ENCODE measurements at places on chromosomes 7 and 10. TPM values are rescaled to one million over a fixed set of nuclear protein-coding genes. Genes with fewer than 3 reads are reported as not detected.

- no peak for DNase-seq
Observed at GRCh38 chr10:131050162-131050766, 261.3 kb downstream of the TCERG1L start.

GRCh38 chr7:18780266-18780665 is 284.7 kb downstream of the HDAC9 start:
- DNase-seq: no peak

- DNase-seq: no peak
Observed at GRCh38 chr7:39566023-39566921, at the start of gene YAE1. YAE1 (plus strand) TSS chr7:39566404; CDS start chr7:39566419, 15 bp downstream.

DNA sequence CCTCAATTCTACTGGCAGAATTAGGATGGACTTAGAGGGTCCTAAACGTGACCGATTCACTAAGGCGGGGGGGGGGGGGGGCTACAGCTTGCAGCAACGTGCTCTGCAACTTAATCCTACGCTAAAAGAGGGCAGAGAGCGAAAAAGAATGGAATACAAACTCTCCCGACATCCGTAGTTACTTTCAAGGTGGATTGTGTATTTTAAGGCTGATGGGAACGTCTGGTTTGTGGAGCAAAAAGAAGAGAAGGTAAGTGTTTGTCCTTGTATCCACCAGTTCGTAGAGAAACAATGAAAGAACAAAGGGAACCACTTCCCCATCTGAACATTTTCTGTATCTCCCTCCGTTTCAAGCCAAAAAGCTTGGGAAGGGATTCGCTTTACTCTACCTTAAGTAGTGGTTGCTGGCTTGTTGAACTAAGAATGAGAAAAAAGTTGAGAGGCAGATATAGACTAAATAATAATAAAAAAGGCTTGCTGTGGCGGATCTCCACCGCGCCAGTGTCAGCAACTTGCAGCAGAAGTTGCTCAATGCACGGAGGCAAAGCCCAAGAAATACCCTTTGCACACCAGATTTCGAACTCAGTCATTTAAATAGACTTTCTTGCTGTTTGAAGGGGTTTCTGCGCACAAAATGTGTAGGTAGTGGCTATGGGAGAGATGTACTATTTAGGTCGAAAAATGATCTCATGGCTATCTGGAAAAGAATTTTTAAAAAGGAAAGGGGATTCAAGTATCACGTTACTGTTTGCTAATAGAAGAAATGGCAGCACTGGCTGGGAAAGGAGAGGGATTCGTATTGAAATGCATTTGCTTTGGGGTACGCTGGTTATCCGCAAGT is 736 bp downstream of the SKIDA1 start:
- no peak for DNase-seq

GRCh38 chr7:30880941-30881340 is 30.7 kb upstream of the AQP1 start:
- no peak for DNase-seq

DNA sequence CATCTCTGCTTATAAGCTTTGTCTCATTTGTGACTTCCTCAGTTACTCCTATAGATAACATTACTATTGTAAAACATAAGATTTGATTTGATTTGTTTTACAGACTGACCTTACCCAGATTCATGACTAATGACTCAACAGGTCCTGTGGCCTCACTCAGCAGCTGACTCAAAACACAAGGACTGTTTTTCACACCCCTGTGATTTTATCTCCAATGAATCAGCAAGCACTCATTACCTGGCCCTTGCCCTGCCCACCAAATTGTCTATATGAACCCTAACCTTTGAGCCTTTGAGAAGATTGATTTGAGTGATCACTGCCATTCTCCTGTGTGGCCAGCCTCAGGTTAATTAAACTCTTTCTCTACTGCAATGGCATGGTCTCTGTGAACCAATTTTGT is 1064.6 kb upstream of the LRRTM3 start:
- DNase-seq: peak; percentile 86

The PRLHR gene
- total RNA-seq: not detected

The ZC3HAV1L gene
- total RNA-seq: 14.4 TPM

The GALNT17 gene
- total RNA-seq: 5.0 TPM

GRCh38 chr10:31706464-31707092 is 222.1 kb downstream of the ARHGAP12 start:
- DNase-seq: no peak

- DNase-seq: no peak
Observed at GRCh38 chr10:130767116-130767730, 544.3 kb downstream of the TCERG1L start.

The PPP1R17 gene
- not detected for total RNA-seq

- DNase-seq: peak; percentile 74
Observed at GRCh38 chr10:71838264-71839211, 12.5 kb downstream of the PSAP start.

GRCh38 chr10:58070956-58071355 is 196.7 kb downstream of the IPMK start:
- no peak for DNase-seq

The HPS1 gene
- 64.0 TPM for total RNA-seq

The UCMA gene
- total RNA-seq: not detected

- no peak for DNase-seq
Observed at GRCh38 chr10:32684291-32684690, 238.4 kb downstream of the CCDC7 start.

DNA sequence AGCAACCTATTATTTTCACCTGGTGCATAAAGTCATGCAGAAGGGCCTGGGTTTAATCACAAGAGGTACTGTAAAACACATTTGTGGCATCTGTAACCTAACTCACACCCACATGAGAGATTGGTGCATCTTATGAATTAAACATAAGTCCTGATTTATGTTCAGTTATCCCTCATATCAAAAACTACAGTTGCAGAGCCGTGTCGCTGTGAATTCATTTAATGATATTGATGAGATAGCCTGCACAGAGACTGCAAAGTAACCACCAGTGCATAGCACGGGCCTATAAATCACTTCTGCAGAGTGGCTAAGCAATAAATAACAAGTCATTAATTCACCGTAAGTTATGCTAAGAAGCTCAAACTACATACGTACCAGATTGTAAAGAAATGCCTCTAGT is 178.2 kb downstream of the RELN start:
- no peak for DNase-seq

DNA sequence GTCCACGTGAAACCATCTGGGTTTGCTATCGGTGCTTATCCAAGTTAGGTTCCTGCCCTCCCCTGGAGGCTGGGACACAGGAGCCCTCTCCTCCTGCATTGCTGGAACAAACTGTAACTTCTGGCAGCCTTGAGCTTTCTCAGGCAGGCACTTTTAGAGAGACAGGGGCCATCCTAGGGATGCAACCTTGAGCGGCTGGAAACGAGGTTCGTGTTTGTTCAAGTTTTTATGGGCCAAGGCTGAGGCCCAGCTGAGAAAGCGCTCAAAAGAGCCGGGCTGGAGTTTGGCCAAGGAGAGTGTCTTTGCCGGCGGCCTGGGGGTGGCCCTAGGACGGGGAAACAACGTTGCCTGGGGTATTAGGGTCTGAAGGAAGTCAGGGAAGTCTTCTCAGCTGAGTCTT is 5.5 kb upstream of the MMD2 start:
- no peak for DNase-seq

- DNase-seq: peak; percentile 18
Observed at GRCh38 chr10:118720685-118721538, 33.9 kb downstream of the CACUL1 start.

DNA sequence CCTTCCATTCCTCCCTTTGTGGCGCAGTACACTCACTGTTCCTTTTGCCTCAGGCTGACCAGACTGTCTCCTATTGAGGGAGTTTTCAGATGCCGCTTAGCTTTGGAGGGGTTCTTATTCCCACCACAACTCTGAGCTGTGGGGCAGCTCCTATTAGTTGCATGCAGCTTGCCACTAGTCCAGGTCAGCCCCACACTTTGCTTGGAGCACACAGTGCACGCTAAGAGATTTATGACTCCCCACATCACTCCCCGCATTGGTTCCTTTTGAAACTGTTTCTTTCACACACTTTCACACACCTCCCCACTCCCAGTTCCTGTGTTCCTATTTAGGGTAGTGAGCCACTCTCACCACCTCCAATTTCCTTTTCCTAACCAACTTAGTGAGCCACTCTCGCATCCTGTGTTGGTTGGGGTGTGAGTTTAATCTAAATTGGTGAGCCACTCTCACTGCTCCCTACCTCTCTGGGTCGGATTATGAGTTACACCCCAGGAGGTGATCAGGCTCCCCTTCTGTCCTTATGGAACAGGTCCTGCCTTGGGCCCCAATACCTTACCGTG is 10.4 kb upstream of the ZNF485 start:
- DNase-seq: no peak

GRCh38 chr10:77400033-77400432 is 237.6 kb downstream of the KCNMA1 start:
- no peak for DNase-seq

DNA sequence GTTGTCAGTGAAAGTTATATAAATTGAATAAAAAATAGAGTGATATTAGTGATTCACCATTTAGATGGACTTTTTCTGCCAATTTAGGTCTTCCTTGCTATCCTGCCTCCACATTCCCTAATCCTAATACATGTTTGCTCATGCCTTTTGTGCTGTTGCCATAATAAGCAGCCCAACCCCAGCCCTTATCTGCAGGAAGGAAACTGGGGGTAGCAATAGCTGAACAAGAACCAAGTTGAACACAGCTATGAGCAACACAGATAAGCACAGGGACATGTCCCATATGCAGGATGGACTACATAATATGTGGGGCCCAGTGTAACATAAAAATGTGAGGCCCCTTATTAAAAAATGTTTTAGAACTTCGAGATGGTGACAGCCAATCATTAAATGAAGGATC is 91.2 kb upstream of the AHR start:
- no peak for DNase-seq

The MLXIPL gene
- 0.14 TPM for total RNA-seq

DNA sequence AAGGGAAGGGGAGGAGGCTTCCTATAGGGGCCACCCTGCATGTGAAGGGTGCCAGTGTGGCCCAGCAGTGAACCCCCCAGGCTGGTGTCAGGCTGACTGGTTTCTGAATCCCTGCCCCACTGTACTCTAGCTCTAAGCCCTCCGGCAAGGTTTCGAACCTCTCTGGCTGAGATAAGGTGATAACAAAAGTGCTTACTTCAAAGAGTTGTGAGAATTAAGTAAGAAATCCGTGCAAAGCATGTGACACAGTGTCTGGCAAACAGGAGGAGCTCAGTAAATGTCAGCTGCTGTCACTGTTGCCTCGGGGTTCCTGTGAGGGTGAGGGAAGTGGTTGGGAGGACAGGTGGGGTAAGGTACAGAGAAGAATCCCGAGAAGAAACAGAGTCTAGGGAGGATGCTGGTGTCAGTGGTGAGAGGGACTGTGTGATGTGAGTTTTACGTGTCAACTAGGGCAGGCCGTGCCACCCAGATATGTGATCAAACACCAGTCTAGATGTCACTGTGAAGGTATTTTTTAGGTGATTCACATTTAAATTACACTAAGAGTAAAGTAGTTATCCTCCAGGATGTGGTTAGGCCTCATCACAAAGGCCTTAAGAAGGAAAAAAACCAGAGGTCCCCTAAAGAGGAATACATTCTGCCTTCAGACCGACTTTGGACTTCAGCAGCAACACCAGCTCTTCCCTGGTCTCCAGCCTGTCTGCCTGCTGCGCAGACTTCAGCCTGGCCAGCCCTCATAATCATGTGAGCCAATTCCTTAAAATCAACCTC is 64.4 kb downstream of the BPGM start:
- DNase-seq: no peak

The ZP3 gene
- total RNA-seq: 8.6 TPM

- DNase-seq: no peak
Observed at GRCh38 chr7:139887992-139888481, 59.0 kb downstream of the TBXAS1 start.

The FKBP9 gene
- 107 TPM for total RNA-seq

DNA sequence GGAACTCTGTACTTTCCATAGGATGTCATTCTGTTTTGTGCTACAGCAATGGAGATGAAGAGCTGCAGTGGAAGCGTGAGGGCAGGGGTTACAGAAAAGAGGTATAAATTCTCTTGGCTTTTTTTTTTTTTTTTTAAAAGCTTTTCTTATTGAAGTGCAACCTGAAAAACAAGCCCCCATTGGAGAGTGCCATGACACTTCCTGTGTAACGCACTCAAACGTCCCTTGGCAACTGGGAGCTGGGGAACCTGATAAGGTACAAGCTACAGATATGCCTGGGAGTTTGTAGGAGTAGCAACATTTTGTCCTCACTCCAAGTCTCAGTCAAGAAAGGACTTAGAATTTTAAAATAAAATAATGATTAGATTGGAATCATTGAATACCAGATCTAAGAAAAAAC is 512.1 kb downstream of the RPS24 start:
- DNase-seq: no peak

- DNase-seq: no peak
Observed at GRCh38 chr10:79304479-79305087, 42.7 kb upstream of the PPIF start.

DNA sequence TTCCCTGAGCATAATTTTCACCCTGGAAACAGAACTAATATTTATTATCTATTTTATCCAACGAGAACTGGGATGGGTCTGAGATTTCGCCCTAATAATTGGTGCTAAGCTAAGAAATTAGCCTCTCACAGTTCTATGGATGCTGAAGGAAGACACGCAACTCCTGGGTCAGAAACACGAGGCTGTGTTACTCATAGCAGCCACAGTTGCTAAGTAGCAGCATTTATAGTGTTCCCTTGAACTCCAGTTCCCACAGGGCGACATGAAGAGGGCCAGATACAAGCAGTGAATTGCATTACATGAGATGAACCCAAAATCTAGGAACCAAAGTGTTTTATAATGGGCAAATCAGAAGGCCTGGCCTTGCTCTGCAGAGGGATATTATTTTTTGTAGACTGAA is 109.8 kb upstream of the AGR3 start:
- DNase-seq: no peak

The PHYHIPL gene
- total RNA-seq: 0.17 TPM

- no peak for DNase-seq
Observed at GRCh38 chr10:83274088-83274487, 865.2 kb upstream of the GHITM start.

DNA sequence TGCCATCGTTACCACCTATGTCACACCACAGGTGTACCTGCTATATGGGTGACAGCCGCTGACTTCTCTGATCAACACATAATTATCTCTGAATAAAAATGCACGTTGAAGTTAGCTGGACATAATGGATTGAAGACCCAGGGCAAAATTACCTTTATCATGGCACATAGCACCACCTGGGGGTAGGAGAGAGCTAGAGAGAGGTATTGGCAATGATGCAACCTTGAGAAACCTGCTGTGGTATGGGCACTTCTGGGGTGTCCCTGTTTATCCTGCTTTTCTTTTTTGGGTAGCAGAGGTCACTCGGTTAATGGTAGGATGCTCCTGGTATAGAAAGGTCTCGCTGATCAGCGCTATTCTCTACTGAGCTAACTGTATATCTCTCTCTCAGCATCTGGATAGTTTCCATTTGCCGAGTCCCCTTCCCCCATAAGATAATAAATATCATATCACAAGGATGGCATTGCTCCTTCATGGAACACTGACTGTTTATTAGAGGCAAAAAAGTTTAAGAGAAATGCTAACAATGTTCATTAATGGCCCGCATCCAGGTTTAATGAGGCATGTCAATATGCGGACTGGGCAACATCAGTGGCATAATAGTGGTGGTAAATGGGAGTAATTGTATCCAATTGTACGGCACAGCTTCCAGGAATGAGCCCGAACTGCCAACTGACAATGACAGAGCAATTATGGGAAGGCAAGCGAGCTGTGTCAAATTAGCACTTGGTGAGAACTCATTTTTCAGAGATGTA is 323.1 kb downstream of the TFEC start:
- DNase-seq: peak; percentile 10

- DNase-seq: peak; percentile 89
Observed at GRCh38 chr10:11793762-11794479, 29.2 kb upstream of the PROSER2 start.

Data from kidney epithelial cell (primary cell).